NCI-H1694 (cell line): ENCODE measurements at places on chromosomes 5 and 9.

GRCh38 chr5:10630126-10630525 lies 66.3 kb downstream of the ANKRD33B start:
- no peak for DNase-seq

GRCh38 chr5:93078082-93079038 lies 502.7 kb downstream of the NR2F1-AS1 start:
- peak; percentile 51 for DNase-seq

DNA sequence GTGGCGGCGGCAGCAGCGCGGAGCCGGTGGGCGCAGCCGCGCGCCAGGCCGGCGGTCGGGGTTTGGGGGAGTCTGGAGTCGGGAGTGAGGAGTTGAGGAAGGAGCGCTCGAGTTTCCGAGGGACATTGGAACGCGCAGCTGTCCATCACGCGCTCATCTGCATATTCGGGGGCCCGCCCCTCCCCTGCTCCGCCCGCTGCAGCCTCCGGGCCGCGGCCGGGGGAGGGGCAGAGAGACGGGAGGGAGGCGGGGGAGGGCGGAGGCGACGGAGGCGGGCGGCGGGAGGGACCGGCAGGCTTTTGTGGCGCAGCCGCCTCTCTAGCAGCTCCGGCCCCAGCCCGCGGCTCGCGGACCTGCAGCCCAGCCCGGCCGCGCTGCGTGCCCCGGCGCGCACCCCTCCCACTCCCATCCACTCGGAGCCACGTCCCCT lies at the start of gene IRX2:
Gene IRX2 (minus strand): TSS at position 86 of the 430 bp plus-strand sequence. CDS start 264 bp downstream, outside the sequence.
- DNase-seq = no peak

DNA sequence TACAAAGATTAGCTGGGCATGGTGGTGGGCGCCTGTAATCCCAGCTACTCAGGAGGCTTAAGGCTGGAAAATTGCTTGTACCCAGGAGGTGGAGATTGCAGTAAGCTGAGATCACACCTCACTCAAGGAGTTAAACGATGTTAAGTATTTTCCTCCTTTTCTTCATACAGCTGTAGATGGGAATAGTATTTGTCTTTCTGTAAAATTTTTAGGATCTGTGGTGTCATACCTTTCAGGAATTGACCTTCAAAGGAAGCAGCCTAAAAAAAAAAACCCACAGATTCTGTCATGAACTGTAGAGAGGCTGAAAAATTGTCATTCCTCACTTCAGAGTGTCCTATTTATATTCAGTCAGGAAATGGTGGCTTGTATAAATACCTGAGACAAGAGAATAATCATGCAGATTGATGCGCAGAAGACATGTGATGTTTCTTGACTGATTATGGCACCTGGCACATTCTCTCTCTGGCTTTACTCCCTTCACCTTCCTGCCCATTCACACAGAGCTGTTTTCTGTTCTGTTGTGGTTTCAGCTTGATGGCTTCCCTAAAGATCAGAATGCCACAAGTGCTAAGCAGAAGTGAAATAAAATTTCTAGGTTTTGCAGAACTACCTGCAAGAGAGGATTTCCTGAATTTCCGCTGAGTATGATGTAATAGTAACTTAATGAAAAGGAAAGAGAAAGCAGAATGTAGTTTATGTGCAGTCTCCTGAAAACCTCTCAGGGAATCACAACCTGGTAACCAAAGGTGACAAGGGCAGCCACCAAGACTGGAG lies 3.8 kb downstream of the IFNA1 start:
- DNase-seq = no peak

GRCh38 chr5:134550271-134551214 lies 25.1 kb downstream of the JADE2 start:
- DNase-seq = no peak

GRCh38 chr5:39760385-39761198 lies 335.8 kb upstream of the DAB2 start:
- no peak for DNase-seq

GRCh38 chr5:143302341-143303045 lies 101.0 kb downstream of the NR3C1 start:
- no peak for DNase-seq

DNA sequence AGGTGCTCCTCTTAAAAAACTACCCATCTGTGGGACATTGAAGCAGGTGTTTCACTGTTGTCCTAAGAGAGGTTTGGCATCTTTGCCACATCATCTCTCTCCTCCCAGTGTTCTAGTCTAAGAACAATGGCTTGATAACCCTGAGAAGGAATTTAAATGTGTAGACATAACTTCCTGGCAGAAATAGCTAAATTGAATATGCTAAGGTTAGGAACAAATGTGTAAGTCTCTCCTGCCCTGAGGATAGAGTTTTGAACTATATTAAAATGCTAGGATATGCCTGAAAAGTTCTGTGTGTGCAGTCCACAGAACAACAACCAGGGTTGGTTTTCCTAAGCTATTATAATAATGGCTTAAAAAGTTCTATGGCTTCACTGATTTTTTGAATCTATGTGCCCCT lies 106.6 kb downstream of the LRRC70 start:
- DNase-seq = no peak

GRCh38 chr9:131674425-131675421 lies 65.2 kb downstream of the RAPGEF1 start:
- no peak for DNase-seq

- DNase-seq = no peak
These were observed 22.1 kb upstream of the PLCXD3 start for GRCh38 chr5:41532485-41532884.

DNA sequence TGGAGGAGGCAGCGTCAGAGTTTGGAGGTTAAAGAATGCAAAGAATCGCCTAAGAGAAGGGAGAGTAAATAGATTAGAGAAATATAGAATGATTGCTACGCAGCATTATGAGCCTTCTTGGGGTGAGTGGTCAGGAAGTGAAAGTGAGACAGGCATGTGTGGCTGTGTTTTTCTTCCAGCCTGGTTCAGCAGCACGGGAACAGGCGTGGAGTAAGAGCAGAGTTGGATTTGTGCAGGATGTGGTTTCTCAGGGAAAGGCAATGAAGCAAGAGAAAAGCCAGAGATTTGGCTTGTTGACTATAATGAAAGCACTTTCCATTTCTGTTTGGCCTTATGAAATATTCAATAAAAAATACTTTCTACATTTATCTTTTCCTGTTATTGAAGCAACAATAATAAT lies 34.3 kb upstream of the FRMD3 start:
- no peak for DNase-seq

GRCh38 chr9:76366275-76366674 lies 28.0 kb downstream of the RFK start:
- DNase-seq = no peak

- no peak for DNase-seq
These were observed 22.6 kb downstream of the SLC36A1 start for GRCh38 chr5:151469992-151470391.

DNA sequence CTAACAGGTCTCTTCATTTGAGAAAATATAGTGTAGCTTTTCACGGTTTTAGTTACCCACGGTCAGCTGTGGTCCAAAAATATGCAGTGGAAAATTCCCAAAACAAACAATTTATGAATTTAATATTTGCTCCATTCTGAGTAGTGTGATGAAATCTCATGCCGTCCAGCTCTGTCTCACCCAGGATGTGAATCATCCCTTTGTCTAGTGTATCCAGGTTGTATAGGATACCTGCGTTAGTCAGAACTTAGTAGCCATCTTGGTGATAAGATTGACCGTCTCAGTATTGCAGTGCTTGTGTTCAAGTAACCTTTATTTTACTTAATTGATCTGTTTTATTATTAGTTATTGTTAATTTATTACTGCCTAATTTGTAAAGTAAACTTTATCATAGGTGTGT lies 41.1 kb downstream of the NDUFS4 start:
- no peak for DNase-seq

- DNase-seq = no peak
These were observed 84.7 kb downstream of the CMYA5 start for GRCh38 chr5:79774171-79774854.

- DNase-seq = no peak
These were observed 592.7 kb upstream of the BRINP1 start for GRCh38 chr9:119961774-119962424.

GRCh38 chr5:148421661-148422060 lies 37.9 kb downstream of the FBXO38 start:
- no peak for DNase-seq

- no peak for DNase-seq
These were observed 234.1 kb downstream of the AP3B1 start for GRCh38 chr5:78060421-78060820.

DNA sequence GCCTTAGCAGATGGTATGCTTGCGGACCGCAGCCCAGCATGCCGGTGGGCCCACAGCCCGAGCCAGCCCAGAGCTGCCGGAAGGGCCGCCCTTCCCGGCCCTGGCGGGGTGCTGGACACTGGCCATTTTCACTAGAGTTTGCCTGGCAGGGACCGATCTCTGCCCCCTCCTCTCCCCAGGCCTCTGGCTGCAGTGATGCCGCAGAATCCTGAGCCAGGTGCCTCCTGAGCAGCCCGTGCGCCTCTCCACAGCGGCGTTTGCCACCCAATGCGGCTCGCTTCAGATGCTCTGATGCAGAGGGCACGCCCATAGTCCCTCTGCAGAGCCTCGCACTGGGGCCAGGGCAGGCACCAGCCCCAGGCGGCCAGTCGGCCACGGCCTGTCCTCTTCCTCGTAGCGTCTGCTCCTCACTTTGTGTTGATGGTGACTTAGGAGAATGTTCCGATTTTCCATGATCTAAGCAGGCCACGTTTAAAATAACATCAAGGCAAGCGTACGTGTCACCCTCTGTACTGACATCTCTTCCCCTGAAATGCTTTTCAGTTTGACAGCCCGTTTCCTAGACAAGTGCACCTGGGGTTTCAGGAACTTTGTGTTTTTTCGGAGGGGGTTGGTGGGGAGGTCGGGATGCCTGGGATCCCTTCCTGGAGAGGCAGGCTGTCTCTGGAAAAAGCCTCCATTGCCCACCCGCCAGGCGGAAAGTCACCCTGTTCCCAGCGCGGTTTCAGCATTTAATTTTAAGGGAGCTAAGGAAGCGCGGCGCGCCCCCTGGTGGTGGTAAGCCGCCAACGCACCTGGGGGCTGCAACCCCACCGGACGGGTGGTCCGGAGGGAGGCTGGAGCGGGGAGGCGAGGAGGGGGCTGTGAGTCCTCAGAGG lies 29.8 kb upstream of the HMCN2 start:
- no peak for DNase-seq

- no peak for DNase-seq
These were observed 950.6 kb upstream of the NUDT12 start for GRCh38 chr5:104513121-104513602.

DNA sequence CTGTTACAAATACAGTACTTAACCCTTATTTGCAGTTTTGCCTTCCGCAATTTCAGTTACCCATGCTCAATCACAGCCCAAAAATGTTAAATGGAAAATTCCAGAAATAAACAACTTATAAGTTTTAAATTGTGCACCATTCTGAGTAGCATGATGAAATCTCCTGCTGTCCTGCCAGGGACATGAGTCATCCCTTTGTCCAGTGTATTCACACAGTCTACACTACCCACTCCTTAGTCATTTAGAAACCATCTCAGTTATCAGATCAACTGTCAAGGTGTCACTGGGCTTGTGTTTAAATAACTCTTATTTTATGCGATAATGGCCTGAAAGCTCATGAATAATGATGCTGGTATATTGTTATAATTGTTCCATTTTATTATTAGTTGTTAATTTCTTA lies 95.8 kb downstream of the PLCXD3 start:
- DNase-seq = no peak

- DNase-seq = no peak
These were observed 345.0 kb downstream of the CWC27 start for GRCh38 chr5:65113771-65114170.

- DNase-seq = no peak
These were observed 44.9 kb downstream of the HMGCS1 start for GRCh38 chr5:43268188-43268820.

- no peak for DNase-seq
These were observed 224.9 kb downstream of the SNX18 start for GRCh38 chr5:54742417-54742891.

GRCh38 chr9:116087751-116088194 lies 65.8 kb upstream of the PAPPA start:
- DNase-seq = peak; percentile 2

DNA sequence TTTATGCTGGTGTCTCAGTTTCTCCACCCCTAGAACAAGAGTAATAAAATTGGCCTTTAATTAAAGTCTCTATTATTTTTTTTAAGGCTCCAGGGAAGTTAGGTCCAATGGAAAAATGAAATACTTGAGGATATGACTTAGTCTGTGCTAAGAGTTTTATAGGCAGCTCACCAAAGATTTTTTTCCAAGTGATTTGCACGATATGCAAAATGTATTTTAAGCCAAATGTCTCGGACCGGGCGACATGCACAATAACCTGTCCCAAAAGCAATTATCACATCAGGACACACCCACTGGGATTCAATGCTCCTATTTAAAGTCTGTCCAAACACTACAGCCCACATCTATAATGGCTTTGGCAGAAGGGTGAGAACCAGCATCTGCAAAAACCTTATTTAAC lies 136.1 kb upstream of the ANKH start:
- DNase-seq = no peak

- no peak for DNase-seq
These were observed 1007.0 kb upstream of the NUDT12 start for GRCh38 chr5:104569621-104570020.

DNA sequence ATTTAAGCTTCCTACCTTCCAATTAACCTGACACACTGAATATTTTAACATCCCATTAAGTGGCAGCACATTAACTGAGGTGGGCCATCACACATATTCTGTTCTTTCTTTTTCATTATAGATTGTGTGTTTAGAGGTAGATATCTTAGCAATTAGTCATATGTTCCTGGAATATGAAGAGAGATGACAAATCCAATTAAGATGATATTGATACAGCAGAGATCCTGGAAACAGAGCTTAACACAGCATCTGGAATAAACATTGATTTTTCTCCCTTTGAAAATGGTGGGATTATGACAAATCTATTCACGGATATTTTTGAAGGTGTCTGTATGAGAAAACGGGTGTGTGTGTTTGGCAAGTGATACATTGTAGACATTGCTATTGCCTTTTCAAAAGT lies 448.0 kb downstream of the CDH10 start:
- DNase-seq = no peak

DNA sequence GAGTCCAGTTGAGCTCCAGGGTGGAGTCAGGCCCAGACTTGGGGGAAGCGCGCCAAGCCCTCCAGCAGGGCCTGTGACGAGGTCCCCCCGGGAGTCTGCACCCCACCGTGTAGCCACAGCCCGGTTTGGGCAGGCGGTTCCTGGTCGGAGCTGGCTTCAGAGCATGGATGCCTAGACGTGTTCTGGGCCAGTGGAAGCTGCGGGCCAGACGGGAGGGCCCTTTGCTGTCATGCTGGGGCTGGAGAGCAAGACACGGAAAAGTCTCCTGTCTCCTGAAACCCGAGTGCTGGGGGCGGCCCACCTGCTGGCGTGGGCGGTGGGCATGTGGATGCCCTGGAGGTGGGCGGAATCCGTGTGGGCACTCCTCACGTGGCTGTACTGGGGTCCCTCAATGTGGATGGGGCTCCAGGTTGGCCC lies 1.9 kb downstream of the GPSM1 start:
- no peak for DNase-seq

DNA sequence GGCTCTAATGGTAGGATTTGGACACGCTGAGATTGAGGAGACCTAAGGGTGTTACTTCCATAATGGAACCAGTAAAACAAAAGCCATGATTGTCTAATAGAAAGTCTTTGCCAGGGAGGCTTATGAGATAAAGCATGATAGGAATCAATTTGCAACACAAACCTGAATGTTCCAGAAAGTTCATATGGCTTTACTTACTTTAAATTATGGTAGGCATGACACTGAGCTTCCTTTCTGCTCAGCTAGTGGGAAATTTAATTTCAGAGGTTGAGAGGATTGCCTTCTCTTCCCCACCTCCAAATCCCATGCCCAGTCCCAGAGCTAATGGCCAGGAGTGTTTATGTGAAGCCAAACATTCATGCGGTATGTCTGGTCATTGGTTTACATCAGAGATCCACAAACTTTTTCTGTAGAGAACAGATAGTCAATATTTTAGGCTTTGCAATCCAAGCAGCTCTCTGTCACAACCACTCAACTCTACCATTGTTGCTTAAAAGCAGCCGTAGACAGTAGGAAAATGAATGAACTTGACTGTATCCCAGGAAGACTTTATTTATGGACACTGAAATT lies 114.5 kb downstream of the UGCG start:
- DNase-seq = no peak
